ENCODE measurements at places on chromosomes 3 and 15.

DNA sequence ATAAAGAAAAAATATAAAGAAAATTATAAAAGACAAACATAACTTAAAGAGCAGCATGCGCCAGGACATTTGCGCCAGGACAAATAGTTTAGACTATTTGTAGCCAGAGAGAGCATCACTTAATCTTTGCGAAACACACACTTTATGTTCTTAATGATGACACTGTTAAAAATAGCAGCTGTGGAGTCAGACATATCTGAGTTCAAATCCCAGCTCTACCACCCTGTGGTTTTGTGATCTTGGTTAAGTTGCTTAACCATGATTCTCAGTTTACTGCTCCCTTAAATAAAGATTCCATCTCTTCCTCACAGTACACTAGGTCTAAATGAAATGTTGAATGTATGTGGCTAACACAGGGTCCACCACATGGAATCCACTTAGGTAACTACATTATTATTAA lies 31.4 kb downstream of the KCNMB2 start:
- DNase-seq = no peak

DNA sequence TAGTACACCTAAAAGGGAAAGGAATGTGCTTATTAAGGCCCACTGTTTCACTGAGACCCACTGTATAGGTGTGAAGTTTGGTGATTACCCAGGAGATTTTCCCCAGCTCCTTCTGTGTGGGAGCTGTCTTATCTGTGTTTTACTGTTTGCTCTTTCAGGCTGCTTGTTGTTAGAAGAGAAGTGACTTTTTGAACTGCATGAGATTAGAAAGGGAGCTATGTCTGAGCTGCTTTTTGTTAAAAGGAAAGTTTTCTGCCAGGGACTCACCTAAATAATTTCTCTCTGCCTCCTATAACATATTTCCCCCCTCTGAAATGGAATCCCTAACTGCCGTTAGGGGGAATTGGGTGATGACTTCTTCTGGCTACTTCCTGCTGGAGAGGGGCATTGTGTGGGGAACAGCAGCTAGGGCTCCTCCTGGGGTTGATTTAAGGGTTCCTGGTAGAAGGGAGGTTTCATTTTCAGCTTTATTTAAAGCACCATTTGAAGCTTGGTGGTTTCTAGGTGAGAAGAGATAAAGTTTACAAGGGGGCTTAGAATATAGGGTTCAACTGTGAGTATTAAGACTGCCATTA lies 77.1 kb upstream of the ATP11B start:
- DNase-seq = no peak

- DNase-seq = peak; percentile 64
Measured at GRCh38 chr15:63945007-63945788, 101.1 kb downstream of the DAPK2 start.

- DNase-seq = no peak
Measured at GRCh38 chr15:98729446-98730042, 81.2 kb downstream of the IGF1R start.

DNA sequence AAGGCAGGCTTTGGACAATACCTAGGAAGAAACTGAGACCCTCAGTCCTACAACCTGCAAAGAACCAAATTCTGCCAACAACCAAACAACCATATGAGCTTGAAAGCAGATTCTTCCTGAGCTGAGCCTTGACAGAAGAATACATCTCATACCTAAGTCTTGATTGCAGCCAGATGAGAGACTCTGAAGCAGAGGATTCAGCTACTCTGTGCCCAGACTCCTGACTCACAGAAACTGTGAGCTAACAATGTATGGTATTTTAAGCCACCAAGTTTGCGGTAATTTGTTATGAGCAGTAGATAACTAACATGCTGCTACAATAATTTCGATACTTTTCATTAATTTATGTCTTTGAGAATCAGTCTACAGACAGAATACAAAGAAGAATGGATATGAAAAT lies 325.1 kb upstream of the CBLB start:
- DNase-seq = no peak

DNA sequence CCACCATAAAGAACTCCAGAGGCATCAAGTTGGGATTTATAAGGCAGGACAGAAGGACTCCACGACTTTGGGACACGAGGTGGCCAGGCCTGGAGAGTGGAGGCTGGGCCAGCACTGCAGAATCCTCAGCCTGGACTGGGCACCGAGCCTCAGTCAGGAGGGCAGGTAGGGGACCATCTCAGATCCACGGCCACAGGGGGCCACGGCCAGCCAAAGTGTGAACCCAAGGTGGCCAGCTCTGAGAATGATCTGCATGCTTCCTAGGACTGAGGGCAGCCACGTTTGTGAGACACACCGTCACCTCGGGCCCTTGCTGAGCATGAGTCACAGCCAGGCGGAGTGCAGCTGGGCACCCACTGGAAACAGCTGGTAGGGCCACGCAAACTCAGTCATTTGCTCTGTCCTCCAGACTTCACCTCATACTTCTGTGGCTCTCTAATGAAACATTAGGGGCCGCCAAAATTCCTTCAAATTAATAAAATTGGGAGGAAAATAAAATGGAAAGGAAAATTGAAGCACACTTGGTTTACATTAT lies 65.8 kb downstream of the CTNNB1 start:
- DNase-seq = no peak

DNA sequence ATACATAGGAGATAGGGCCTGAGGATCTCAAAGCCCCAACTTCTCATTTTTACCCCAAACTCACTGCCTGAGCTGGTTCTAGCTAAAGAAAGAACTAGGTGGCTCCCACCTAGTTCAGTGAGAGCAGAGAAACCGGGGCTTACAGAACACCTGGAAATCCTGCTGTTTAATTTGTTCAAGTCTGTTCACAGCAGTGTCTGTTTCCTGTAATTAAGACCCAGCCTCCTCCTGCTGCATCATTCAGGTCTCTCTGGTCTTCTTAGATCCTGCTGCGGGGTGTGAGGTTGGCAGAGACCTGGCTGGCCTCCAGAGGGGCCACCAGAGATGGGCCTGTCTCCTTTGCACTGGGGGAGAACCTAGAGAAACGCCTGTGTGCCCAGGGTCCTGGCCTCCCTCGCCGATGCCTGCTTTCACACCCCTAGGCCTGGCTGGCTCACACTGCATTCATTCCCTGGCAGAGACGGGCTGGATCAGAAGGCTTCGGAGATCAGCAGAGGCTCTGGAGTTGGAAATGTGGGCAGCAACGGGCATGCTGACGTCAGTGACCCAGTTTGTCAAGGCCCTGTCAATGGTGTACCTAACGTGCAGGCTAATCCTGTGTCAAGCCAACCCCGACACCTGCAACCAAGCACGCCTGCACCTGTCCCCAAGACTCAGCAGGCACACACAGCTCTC lies 4.9 kb upstream of the CHRNA3 start:
- DNase-seq = no peak

GRCh38 chr15:43429687-43430086 lies 58.8 kb downstream of the TUBGCP4 start:
- DNase-seq = no peak

- no peak for DNase-seq
Measured at GRCh38 chr15:67869701-67870100, 29.9 kb upstream of the RNU6-1 start.

DNA sequence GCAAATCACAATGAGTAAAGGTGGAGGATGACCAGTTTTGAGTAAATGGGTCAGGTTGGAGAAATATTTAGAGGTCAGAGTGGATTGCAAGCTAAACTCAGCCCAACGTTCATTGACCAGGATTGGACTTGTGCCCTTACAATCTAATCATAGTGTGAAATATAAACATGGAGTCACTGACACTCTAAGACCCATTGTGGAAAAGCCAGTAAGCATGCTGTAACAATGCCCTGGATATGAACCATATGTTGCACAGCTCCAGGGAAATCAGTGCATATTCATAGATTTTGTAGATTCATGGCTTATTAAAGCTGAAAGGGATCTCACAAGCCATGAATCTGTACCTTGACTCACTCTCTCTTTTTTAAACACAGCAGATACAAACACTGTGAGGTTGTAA lies 660.2 kb upstream of the LMCD1 start:
- DNase-seq = peak; percentile 16

DNA sequence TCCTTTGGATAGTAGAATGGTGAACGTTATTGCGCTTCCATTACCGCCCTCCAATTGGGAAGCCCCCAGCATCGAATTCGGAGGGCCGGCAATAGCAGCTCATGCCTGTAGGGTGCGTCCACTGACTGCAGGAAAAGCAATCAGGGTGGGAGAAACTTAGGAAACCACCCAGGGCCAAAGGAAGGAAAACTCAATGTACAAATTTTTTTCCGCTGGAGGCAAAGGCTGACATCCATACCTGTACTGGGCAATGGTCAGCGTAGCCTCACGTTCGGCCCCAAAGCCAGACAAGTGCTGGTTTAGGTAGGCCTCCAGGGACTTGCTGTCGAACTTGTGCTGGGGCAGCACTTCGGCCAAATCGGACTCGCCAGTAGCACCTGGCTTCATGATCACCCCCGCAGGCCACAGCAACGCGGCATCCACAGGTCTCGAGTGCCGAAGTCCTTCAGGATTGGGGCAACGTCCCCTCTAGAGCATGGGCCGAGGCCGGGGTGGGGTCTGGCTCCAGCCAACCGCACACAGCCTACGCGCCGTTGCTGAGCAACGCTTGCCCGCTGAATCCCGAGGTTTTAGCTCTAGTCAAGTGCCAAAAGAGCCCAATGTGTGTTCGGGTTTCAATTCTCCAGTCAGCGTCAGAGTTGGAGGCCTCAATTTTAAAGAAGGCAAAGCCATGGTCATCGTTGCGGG lies at the start of gene ACAD11:
TSS of gene ACAD11 (minus strand) at position 445 of the 687 bp plus-strand sequence. CDS start at position 387, 58 bp downstream.
- peak; percentile 89 for DNase-seq

- DNase-seq = no peak
Measured at GRCh38 chr15:87871731-87872320, 384.7 kb downstream of the NTRK3 start.

- DNase-seq = no peak
Measured at GRCh38 chr3:76024640-76025039, 239.3 kb upstream of the ZNF717 start.

GRCh38 chr3:149509526-149509925 lies 35.0 kb downstream of the TM4SF4 start:
- no peak for DNase-seq

- no peak for DNase-seq
Measured at GRCh38 chr15:78838489-78838888, 27.2 kb upstream of the ADAMTS7 start.

GRCh38 chr3:53194210-53195065 lies 33.4 kb downstream of the PRKCD start:
- peak; percentile 49 for DNase-seq
